ENCODE measurements at places on chromosomes 13 and 19.

DNA sequence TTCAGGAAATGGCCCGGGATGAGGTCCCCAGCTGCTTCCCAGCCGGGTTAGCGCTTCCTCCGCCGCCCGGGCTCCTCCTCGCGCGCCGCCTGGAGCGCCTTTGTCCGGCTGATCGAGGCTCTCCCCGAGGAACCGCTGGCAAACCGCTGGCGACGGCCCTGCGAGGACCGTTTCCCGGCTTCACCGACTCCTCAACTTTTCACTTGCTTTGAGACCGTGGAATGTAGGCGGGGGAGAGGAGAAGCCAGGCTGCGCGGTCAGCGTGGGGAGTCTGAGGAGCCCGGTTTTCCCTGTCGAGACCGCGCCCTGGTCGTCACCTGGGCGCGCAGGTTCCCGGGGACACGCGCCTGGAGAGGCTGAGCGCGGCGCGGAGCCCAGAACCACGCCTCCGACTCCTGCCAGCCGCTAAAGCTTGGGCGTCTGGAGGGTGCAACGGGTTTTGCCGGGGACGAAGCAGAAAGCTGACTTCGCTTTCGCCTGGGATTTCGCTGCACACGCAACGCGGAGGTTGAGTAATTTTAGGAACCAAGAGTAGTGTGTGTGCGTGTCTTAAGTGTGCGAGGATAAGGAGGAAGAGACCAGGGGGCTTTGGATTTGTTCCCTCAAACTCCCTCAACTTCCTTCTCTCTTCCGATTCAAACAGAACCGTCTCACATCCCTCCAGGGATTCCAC, 7.3 kb upstream of the DGKH start:
- H3K27me3 ChIP-seq: no peaks in the 10 kb centered on the region
- peak overlapping the region; percentile 87 for H3K4me3 ChIP-seq
- peaks cover 16% of the 10 kb centered on the region for H3K4me1 ChIP-seq
- H3K27ac ChIP-seq: peak overlapping the region; percentile 96
- no peaks in the 10 kb centered on the region for H3K36me3 ChIP-seq

DNA sequence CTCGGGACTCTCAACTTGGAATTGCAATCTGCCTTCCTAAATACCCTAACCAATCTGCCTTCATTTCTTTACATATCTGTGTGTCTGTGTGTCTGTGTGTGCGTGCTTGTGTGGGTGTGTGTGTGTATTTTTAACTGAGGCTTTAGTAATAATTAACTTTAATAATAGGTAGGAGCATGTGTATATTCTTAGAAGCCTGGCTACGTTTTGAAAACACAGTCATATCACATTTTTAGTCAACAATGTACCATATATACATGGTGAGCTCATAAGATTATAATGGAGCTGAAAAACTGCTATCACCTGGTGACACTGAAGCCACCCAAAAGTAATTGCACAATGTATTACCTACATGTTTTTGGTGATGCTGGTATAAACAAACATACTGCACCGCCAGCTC, 65.4 kb upstream of the ATXN8OS start:
- DNase-seq: no peak
- no peak overlapping the region for H3K27ac ChIP-seq
- H3K4me1 ChIP-seq: no peaks in the 10 kb centered on the region
- H3K4me3 ChIP-seq: no peak overlapping the region

- no peaks in the 10 kb centered on the region for H3K27me3 ChIP-seq
- DNase-seq: no peak
- no peaks in the 10 kb centered on the region for H3K4me1 ChIP-seq
- no peak overlapping the region for H3K27ac ChIP-seq
These were observed 70.5 kb downstream of the NHLRC3 start for GRCh38 chr13:39108783-39109182.

DNA sequence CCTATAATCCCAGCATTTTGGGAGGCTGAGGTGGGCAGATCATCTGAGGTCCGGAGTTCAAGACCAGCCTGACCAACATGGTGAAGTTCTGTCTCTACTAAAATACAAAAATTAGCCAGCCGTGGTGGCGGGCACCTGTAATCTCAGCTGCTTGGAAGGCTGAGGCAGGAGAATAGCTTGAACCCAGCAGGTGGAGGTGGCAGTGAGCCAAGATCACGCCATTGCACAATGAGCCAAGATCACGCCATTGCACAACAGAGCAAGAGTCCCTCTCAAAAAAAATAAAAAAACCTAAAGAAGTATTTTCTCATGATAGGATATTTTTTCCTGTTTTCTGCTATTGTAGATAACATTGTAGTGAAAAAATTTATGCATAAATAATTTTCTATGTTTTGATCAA, 13.3 kb downstream of the IFT88 start:
- no peaks in the 10 kb centered on the region for H3K27me3 ChIP-seq
- H3K36me3 ChIP-seq: peaks cover 53% of the 10 kb centered on the region
- no peak overlapping the region for H3K27ac ChIP-seq
- no peaks in the 10 kb centered on the region for H3K4me1 ChIP-seq
- no peak for DNase-seq

DNA sequence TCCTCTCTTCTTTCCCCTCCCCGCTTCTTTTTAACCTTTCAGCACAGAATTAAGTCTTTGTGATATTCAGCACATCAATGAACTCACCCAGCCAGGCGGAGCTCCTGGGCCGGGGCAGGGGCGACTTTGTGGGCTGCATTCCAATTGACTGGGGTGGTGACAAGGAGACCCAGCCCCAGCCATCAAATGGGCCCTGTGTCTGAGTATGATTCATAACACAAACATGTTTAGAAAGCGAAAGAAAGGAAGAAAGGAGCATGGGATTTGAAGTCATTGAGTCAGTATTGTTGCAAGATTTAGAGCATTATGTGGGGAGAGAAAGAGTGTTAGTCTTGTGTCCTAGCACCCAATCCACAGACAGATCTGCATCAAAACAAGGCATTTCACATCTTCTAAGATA, 185.3 kb downstream of the LHFPL6 start:
- H3K36me3 ChIP-seq: no peaks in the 10 kb centered on the region
- peaks cover 15% of the 10 kb centered on the region for H3K4me1 ChIP-seq
- no peak overlapping the region for H3K4me3 ChIP-seq
- no peaks in the 10 kb centered on the region for H3K27me3 ChIP-seq

All from stomach (tissue), 19 donors.